Osteocyte (in vitro differentiated cells): ENCODE measurements at places on chromosomes 5 and 9.

DNA sequence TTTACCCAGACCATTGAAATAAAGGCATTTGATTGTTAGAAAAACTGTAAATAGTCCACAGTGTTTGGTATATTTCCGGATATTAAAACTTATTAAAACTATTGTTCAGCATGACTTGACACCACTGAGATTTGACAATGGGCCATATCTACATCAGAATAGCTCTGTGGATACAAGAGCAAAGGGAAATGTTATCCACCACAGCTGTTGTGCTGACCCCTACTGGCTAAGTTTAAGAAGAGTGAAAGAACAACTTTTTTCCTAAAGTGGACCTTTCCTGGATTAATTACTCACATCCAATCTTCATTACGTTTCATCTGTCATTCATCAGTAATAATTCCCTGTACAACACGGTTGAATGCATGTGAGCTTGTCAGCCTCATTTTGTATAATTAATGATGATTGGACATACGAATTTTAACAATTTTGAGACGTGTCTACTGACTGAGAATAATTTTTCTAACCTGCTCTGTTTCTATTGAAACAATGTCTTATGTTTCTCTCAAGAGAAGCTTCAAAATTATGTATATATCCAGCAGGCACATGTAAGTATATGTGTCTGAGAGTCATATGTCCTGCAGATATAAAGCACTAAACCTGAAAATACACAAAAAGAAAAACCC is 1952.6 kb downstream of the MAT2B start:
- DNase-seq: no peak

DNA sequence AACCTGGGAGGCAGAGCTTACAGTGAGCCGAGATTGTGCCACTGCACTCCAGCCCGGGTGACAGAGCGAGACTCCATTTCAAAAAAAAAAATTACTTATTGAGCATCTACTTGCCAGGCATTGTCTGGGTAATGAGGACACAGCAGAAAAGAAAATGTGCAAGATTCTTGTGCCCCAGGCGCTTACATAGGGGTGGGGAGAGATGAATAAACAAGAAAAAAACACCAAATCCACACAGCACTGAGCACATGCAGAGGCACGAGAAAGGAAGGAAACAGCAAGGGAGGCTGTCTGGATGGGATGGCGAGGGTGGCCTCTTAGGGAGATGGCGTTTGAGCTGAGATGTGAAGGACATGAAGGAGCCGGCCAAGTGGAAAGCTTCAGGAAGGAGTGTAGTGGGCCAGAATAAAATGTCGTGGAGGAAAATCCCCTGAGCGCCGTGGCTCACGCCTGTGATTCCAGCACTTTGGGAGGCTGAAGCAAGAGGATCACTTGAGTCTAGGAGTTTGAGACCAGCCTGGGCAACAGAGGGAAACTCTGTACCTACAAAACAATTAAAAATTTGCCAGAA is 13.9 kb downstream of the DYNC2I2 start:
- DNase-seq: no peak

GRCh38 chr9:22053178-22053577 is 44.1 kb upstream of the CDKN2B start:
- no peak for DNase-seq

- no peak for DNase-seq
These were observed 196.5 kb downstream of the TLE1 start for GRCh38 chr9:81492710-81493447.

GRCh38 chr5:72608297-72608696 is 101.1 kb upstream of the ZNF366 start:
- no peak for DNase-seq

- DNase-seq: no peak
These were observed 74.8 kb downstream of the NEK6 start for GRCh38 chr9:124332361-124333202.

DNA sequence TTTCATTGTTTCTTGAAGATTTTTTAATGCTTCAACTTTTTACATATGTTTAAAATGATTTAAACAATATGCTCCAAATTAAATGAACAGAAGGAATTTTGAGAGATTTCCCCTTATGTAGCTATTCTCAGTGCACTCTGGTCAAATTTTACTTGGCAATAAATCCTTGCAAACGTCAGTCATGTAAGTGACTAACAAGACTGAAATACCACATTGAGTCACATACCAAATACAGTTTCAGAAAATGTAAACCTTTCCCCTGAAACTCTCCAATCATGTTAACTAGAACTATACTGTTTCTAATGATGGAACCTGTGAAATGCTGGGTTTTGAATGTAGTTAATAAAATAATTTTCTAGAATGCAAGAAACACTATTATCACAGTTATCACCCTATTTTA is 29.6 kb downstream of the SAR1B start:
- no peak for DNase-seq

GRCh38 chr5:1777281-1778137 is 22.1 kb downstream of the MRPL36 start:
- no peak for DNase-seq

- no peak for DNase-seq
These were observed 123.2 kb downstream of the MYO10 start for GRCh38 chr5:16812911-16813310.

DNA sequence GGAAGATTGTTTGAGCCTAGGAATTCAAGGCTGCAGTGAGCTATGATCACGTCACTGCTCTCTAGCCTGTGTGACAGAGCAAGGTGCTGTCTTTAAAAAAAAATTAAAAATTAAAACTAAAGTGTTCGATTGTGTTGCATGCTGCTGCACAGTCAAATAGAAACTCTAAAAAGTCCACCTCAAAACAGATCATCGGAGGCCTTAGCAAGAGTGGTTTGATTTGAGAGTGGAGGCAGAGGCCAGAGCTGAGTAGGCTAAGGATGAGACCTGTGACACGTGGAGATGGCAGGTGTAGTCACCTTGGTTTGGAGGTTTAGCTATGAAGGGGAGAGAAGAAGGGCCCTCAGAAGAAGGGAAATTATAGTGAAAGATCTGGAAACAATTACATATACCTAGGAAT is 2.8 kb upstream of the PTPDC1 start:
- no peak for DNase-seq

DNA sequence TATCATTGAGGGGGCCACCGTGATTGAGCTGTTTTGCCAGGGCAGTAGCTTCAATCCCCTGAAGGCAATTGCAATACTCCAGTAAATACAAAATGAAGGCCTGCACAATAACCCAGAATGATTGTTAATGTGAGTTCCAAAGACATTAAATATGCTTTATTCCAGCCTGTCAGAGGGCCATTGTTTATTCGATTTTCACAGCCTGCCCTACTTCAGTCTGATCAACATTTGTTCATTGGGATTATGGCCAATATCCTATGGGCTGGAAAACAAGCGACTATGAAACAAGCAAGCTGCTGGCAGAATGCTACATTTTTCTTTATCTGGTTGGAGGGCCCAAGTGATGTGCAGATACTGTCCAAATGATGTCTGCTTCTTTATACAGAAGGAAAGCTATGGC is 543.1 kb downstream of the TLE1 start:
- DNase-seq: no peak

- DNase-seq: no peak
These were observed 1086.5 kb downstream of the NR2F1-AS1 start for GRCh38 chr5:92494508-92494907.

DNA sequence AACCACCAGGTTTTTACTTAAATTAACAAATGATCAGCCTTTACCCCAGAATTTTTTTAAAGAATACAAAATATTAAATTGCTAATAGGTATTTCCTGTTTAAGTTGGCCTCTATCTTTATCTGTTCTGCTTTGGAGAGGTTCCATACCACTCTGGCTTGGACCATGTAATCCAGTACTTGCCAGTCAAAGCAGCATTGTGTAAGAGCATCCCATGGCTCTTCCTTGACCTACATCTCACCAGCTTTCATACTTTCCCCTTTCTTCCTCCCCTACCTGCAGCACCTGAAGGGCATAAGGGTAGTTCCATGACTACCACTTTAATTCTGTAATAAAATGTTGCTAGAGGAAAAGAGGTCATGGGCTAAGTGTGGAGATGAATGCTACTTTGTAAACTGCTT is 140.8 kb upstream of the MTAP start:
- DNase-seq: no peak

GRCh38 chr5:36596247-36596646 is 10.2 kb upstream of the SLC1A3 start:
- DNase-seq: no peak

DNA sequence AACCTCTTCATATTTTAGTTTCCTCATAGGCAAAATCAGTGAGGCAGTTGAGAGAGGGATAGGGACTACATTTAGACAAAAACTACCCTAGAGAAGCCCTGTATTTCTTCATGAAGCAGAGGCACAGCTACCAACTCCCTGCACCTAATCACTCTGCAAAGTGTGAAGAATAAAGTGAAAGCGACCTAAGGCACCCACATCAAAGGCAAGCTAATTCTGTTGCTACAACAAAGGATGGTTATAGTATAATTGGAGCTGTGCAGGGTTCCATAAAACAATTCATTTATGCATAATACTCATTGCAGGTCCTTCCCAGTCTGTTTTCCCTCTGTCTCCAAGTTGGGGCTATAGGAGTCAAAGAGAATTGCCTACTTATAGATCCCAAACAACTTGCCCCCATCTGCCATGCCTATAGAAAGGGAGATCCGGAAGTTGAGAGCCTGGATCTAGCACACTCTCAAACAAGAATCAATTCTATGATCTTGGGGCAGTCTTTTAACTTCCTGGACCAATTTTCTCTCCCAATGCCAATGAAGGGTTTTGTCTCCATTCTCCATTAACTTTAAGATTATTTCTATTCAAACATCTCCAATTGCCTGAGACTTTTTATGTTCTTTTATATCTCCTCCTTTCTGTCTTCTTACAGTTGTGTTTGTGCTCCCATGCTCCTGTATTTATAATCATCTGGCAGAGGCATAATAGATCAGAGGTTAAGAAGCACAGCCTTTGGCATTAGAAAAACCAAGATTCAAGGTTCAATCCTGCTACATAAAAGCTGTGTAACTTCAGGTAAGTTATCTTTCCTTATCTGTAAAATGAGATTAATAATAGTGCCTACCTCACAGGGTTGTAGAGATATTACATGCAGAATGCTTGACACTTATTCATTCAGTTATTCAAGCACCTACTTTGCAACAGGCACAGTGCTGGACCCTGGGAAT is 56.0 kb upstream of the PTGER4 start:
- DNase-seq: no peak

DNA sequence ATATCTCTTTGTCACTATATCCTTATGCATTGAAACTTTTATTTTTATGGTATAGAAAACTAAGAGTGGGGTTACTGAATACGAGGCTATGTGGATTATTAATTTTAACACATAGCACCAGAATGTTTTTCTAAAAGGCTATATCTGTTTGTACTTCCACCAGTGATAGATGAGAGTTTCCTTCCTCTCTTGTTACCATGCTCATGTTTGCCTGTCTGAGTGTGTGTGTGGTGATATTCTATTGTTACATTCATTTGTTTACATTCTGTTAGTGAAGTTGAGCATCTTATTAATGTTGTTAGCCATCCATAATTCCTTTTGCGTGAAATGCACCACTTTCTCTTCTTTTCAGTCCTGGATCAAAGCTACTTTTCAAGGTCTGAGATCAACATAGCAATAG is 54.1 kb upstream of the ALDH1A1 start:
- DNase-seq: no peak
